Posterior vena cava (tissue), 2 donors: ENCODE measurements at places on chromosomes 1 and 21.
A peak's percentile ranks its signal among the peaks of the same experiment; 100 is the strongest.

DNA sequence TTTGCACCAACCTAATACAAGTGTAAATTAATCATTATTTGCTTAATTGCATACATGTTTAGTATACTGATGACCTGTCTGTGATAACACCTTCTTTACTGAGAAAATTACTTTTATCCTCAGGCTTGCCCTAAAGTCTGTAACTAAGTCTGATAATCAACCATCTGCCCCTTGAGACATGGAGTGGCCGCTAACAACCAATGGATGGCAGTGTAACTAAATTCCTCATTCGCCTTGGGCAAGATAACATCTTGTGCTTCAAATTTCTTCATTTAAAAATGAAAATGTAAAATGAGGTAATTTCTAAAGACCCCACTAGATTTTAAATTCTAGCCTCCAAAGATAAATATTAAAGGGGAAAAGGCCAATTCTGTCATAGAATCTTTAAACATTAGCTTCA lies 85.1 kb downstream of the ENAH start:
- DNase-seq: no peak

DNA sequence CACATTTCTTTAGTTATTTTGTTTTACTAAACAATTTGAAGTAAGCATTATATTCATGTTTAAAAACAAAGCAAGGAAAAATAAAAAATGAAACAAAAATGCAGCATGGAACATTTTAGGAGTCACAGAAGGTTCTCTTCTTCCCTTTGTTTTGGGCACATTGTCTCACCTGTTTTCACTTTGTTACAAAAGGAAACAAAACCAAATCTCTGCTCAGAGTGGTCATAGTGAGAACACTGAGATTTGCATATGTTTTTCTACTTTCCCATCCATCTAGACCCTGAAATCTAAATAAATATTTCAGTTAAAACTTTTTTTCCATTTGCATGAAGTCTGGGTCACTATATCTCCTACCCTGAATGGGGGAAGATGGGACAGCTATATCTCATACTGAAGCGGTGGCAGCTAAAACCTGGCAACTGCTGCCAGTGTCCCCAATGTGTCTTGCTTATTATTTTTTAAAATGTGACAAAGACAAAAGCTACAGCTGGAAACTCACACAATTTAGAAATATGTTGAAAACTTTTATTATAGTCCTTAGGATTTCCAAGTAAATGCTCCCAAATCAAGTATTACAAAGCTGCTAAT lies 3.5 kb downstream of the EXOC8 start:
- DNase-seq: no peak

DNA sequence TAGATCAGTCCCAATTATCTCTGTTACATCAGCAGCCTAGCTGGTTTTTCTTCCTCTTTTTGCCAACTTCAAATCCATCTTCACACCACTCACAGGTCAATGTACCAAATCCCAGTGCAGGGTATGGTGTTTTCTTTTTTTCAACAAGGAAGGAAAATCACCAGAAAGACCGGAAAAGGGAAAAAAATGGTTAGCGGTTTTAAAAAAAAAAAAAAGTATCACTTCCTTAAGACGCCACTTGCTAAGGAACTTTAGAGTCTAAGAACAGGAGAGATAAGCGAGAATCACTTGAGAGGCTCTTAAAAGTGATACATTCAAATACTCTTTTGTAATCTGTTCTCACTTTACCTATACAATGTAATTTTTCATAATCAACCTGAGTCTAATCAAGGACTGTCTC lies 3.1 kb upstream of the OR10J1 start:
- no peak for DNase-seq

- DNase-seq: no peak
Measured at GRCh38 chr1:189409774-189410173, 1067.9 kb downstream of the BRINP3 start.

DNA sequence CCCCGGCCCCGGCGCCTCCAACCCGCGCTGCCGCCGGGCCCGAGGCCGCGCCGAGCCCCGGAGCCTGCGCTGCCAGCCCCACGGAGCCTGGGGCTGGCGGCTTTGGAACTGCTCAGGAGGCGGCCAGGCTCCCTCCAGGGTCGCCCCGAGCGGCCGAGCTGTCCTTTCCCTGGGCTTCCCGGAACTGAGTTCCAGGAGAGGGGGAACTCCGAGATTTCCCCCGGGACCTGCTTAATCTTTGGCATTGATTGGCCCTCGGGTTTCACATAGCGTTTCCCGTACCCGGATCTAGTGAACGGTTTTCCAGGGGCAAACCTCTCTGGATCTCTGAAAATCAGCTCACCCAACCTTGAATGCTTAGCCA lies 504 bp downstream of the H6PD start:
- no peak for DNase-seq

DNA sequence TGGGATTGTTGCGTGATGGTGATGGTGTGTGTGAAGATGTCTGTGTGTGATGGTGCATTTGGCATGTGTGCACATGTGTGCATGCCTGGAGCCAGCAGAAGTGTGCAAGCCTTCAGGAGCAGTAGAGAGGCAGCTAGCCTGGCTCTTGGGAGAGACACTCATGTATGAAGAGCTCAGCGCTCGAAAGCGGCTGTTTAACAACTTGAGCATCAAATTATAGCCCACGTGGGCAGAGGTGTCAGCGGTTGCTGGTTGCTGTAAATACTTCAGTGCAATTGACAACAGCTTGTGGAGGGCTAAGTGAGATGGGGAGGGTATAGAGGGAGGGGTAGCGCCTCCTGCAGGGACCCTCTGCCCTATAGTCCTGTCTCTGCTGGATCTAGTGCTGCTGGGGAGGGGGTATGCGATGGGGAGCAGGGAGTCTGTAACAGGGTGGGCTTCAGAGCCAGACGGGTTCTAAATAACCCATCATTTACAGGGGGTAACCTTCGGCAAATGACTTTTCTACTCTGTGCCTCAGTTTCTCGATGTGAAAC lies 21.5 kb downstream of the FOXD2 start:
- DNase-seq: no peak

DNA sequence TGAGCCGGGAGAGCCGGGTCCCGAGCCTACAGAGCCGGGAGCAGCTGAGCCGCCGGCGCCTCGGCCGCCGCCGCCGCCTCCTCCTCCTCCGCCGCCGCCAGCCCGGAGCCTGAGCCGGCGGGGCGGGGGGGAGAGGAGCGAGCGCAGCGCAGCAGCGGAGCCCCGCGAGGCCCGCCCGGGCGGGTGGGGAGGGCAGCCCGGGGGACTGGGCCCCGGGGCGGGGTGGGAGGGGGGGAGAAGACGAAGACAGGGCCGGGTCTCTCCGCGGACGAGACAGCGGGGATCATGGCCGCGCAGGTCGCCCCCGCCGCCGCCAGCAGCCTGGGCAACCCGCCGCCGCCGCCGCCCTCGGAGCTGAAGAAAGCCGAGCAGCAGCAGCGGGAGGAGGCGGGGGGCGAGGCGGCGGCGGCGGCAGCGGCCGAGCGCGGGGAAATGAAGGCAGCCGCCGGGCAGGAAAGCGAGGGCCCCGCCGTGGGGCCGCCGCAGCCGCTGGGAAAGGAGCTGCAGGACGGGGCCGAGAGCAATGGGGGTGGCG lies 371 bp downstream of the ARID1A start:
- no peak for DNase-seq

GRCh38 chr1:212106286-212106792 lies 70.8 kb downstream of the DTL start:
- no peak for DNase-seq

GRCh38 chr1:215606564-215607168 lies 39.6 kb downstream of the KCTD3 start:
- DNase-seq: no peak

GRCh38 chr1:58633121-58633520 lies 56.1 kb upstream of the TACSTD2 start:
- no peak for DNase-seq

DNA sequence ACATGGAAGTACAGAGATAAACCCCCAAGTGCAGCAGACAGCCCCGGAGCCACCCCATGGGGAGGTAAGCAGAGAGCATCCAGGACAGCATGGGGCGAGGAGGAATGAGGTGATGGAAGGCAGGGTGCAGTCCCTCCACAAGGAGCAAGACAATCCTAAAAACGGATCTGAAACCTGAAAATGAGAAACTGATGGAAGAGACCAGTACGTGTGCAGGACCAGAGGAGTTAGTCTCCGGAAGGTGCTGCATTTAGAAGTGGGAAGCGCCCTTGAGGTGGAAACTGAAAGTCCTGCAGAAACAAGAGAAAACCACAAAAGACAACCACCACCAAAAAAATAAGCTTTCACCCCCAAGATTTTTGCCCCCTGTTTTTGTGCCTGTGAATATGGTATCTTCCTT lies 17.4 kb upstream of the DDOST start:
- no peak for DNase-seq

DNA sequence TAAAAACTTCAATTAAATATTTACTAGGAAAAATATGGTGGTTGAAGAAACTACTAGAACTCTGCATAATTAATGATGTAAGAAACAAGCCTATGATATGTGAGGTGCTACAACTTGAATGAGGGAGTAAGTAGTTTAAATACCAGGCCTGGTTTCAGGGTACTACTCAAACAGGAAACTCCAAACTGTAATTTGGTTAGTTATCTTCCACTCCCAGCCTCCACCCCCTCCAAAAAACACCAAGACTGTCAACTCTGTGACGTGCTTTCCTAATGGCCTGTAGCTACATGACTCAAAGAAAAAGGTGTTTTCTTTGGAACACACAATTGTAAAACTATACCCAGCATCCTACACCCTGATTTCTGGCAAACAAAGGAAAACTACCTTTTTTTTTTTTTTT lies 55.9 kb upstream of the RCC1 start:
- no peak for DNase-seq

DNA sequence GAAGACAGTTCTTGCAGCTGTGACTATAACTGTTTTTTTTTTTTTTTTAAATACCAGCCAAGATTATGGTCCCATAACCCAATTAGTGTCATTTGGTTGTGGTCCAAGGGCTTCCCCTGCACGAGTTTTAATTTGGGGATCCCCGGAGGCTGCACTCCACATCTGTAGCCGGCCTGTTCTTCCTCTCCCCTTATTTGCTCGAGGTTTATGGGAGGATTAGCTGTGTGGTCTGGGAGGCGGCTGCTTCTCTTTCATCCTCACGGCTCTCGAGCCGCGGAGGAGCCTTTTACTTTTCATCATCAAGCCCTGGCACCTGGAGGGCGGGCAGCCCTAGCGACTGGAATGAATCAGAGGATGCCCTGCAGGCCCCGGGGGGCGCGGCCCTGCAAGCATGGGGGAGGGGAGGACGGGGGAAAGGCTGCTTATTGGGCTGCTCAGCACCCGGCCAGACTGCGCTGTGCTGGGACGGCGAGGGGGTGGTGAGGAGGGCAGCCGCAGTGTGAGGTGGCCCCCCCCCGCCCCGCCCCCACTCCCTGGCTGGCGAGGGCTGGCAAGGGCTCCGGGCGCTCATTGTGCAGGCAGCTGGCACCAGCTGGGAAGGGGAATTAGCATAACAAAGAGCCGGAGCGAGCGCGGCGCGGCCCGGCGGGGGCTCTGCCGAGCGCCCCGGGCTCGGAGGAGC lies 18.5 kb downstream of the SERTAD4 start:
- DNase-seq: no peak

- DNase-seq: no peak
Measured at GRCh38 chr21:31273278-31273677, 70.8 kb downstream of the TIAM1 start.

DNA sequence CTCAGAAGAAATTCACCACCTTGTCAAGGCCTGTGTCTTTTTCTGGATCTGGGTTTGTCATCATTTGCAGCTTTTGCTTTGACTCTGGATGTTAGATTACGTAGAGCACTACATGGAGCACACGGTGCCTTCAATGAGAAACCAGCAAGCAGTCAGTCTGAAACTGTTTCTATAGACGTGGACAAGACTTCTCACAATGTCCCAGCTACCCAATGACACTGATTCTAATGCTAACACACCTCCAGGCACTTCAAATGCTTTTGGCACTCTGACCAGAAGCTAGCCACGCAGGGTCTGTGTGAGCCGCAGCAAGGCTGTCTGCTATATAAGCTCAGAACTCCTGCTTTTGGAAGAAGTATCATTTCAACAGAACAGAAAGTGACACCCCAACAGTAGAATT lies 38.2 kb downstream of the ITPKB start:
- peak; percentile 13 for DNase-seq

DNA sequence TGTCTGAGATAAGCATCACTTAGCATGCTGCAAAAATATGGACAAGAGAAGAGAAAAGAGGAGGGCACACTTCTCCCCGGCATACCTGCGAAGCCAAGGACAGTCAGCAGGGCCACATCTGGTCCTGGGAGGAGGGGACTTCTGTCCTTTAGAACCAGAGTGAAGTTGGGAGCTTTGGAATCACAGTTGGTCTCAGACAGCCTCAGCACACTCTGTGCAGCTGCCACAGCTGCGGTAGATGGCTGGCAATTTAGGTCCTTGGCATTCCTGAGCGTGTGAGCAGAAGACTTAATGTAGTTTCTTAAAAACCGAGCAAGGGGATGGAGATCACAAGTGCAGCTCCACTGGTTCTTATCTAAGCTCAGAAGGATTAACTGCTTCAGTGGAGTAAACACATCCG lies 32.3 kb downstream of the LRRC53 start:
- no peak for DNase-seq

- no peak for DNase-seq
Measured at GRCh38 chr1:185741551-185741950, 7.4 kb downstream of the HMCN1 start.

DNA sequence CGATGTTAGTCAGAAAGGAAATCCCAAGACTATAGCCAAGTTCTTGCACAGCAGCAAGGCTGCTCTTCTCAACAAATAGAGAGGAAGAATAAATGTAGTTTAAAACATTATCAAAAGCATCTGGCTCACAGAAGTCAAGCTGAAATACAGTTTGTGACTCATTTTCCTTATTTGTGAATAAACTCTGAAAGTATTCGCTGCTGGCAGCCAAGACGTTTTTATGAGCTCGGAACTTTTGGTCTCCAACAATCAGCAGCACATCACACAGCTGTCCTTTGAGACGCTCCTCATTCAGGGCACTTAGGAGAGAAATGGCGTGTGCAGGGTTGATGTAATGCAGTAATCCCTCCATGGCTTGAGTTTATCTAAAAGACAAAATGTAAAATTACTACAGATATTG lies 16.4 kb downstream of the ZBTB21 start:
- DNase-seq: no peak

DNA sequence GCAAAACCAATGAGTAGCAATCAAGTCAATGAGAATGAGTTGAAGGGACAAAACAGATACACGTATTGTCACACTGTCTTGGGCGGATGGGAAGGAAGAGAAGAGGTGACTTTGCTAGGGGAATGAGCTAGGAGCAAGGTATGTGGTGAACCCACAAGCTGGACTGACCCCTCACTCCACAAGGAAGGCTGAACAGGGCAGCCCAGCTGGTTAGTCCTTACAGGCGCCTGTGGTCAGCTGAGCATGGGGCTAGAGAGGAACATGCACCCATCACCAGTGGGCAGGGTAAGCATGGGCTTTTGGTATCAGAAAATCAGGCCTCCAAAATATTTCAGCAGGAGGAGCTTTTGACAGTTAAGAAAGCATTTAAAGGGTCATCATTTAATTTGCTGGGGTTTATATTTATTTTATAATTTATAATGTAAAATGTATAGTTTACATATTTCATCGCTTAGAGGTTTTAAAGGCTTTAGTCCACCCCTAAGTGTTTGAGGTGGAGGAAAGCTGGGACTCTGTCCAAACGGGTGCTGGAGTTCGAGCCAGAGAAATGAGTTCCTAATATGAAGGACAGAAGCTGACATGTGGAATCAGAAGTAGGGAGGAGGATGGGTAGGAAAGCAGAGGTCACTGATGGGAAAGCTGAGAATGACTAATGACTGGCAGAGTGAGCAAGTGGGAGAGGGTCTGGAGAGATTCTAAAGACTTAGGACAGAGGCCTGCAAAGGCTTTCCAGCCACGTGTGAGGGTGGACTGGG lies 22.0 kb upstream of the ACBD6 start:
- DNase-seq: no peak

- no peak for DNase-seq
Measured at GRCh38 chr1:11531943-11532342, 53.0 kb downstream of the DISP3 start.
